AG09309 (cell line): ENCODE measurements at places on chromosomes 3 and 15.

GRCh38 chr15:41661078-41661517, 893 bp downstream of the MGA start:
- no peak for DNase-seq

DNA sequence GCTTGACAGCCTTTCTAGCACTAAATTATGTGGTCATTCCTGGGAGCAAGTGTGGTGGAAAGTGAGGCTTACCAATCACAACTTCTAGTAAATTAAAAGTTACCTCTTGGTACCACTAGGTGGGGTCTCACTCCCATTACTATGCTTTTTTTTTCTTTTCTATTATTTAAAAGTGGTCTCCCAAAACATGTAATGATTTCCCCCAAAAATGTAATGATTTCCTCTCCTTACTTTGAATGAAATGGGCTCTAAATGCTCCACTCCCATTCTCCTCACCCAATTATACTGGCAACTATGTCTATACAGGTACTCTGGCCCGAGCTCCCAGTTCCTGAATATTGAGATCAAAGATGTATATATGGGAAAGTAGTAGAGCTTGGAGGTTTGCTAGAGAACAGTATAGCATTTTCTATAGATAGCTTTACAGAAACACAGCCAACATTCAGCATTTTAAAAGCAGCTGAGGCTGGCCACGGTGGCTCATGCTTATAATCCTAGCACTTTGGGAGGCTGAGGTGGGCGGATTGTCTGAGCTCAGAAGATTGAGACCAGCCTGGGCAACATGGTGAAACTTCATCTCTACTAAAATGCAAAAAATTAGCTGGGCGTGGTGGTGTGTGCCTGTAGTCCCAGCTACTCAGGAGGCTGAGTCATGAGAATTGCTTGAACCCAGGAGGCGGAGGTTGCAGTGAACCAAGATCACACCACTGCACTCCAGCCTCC, 70.9 kb downstream of the DCUN1D1 start:
- DNase-seq: no peak

GRCh38 chr3:161644891-161645635, 148.5 kb downstream of the OTOL1 start:
- DNase-seq: no peak

GRCh38 chr3:54951405-54951804, 23.5 kb upstream of the LRTM1 start:
- peak; percentile 72 for DNase-seq

DNA sequence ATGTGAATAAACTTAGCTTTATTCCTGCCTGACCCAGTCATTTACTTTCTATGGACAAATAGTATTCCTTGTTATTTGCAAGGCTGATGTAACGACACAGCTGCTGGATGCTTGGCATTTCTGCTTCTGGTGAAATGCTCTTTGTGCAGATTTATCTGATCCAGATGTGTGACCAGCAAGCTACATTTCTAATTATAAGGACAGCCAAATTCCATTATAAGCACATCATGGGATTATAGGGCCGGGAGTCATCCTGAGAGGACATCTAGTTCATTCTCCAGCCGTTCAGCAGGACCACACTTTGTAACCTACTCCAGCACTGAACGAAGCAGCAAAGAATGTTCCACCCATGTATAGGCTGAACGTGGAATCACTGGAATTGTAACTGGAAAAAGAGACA, 42.9 kb downstream of the FNDC3B start:
- peak; percentile 97 for DNase-seq

GRCh38 chr3:105564546-105565288, 198.0 kb downstream of the ALCAM start:
- DNase-seq: no peak

DNA sequence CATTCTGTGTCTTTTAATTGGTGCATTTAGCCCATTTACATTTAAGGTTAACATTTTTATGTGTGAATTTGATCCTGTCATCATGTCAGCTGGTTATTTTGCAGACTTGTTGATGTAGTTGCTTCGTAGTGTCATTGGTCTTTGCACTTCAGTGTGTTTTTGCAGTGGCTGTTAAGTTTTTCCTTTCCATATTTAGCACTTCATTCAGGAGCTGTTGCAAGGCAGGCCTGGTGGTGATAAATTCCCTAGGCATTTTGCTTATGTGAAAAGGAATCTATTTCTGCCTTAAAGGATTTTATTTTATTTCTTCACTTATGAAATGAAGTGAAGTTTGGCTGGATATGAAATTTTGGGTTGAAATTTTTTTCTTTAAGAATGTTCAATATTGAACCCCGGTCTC, 70.2 kb upstream of the CD96 start:
- no peak for DNase-seq

DNA sequence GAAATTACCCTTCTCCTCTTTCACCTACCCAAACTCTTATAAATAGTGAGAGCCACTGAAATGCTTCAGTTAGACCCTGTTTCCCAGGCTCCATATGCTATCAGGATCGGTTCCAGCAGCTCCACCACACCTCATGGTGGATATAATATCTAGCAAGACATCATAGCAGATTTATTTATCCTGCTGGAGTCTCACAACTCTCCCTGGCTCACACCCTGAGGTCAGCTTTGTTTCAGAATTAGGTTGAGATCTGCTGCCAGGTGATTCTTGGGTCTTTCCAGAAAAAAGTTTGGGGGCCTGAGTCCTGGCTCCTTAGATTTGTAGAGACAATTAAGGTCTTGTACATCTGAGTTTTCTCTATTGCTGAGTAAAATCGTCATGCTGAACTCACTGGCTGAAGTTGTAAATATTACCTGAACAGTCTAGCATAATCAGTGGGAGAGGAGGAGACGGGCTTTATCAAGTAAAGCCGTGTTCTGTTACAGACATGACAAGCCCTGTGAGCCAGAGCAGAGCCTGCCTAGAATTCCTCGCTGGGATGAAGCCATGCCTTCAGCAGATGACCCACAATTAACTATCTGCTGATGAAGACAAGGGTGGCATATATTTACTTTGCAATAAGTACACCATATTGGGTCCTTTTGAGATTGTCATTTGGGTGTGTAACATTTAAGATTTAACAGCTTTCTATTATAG, 131.6 kb downstream of the STAC start:
- no peak for DNase-seq

GRCh38 chr15:73937726-73938125, 11.5 kb downstream of the LOXL1 start:
- DNase-seq: no peak

- DNase-seq: no peak
Observed at GRCh38 chr3:50324351-50325112, 2.0 kb upstream of the HYAL2 start.

DNA sequence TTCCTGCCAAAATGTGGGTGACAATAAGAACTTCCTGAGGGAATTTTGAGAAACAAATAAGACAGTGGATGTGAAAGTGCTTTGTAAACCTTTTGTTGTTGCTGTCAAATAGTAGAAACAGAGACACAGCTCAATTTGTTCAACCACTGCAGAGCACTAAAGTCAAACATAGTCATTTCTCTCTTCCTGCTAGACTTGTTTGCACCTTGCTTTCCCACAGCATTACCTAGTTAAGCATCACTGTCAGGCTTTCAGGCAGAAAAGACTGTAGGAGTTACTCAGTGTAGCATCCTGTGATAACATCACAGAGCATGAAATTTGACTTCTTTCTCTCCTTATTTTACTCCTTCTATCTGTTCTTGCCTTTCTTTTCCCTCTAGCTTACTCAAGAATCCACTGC, 27.1 kb downstream of the SLC12A1 start:
- no peak for DNase-seq

GRCh38 chr3:72210261-72210660, 425.3 kb upstream of the PROK2 start:
- no peak for DNase-seq

- DNase-seq: peak; percentile 37
Observed at GRCh38 chr3:31219131-31219843, 313.4 kb upstream of the STT3B start.

- no peak for DNase-seq
Observed at GRCh38 chr15:86558252-86558651, 478.6 kb downstream of the AGBL1 start.

- no peak for DNase-seq
Observed at GRCh38 chr3:49108346-49108745, 3.8 kb upstream of the QARS1 start.

GRCh38 chr3:15579051-15579450, 22.3 kb downstream of the HACL1 start:
- DNase-seq: no peak
